Activated T-cell treated with anti-CD3 and anti-CD28 coated beads, Interleukin-2, amount 50 U/mL, for 72 hours (primary cell): ENCODE measurements at places on chromosomes 16 and 17. TPM values are rescaled to one million over a fixed set of nuclear protein-coding genes. Genes with fewer than 3 reads are reported as not detected.

DNA sequence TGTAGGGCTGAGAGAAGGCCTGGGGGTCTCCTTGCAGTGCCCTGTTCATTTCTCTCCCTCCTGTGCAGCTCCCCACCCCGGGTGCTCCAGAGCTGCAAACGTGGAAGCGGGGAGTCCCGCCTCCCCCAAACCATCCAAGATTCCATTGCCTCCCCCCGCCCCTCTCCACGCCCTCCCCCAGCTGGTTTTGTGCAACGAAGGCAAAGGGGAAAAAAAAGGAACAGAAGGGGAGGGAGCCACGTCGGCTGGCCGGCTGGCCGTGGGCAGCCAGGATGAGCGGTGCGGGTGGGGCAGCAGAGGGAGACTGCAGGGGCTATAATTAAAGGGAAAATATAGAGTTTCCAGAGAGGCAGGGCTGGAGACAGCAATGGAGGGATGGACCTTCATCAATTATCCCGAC is 1.7 kb upstream of the COL1A1 start:
- H3K27ac ChIP-seq: no peak overlapping the region
- H3K4me1 ChIP-seq: peaks cover 18% of the 10 kb centered on the region
- H3K36me3 ChIP-seq: no peaks in the 10 kb centered on the region
- DNase-seq: no peak
- no peak overlapping the region for H3K4me3 ChIP-seq

- no peaks in the 10 kb centered on the region for H3K27me3 ChIP-seq
- no peaks in the 10 kb centered on the region for H3K36me3 ChIP-seq
- no peak overlapping the region for H3K27ac ChIP-seq
- H3K4me3 ChIP-seq: no peak overlapping the region
- DNase-seq: no peak
- H3K4me1 ChIP-seq: no peaks in the 10 kb centered on the region
Measured at GRCh38 chr16:62022688-62023087, 13.6 kb downstream of the CDH8 start.

GRCh38 chr17:17628388-17629008 is 37.0 kb upstream of the PEMT start:
- no peaks in the 10 kb centered on the region for H3K36me3 ChIP-seq
- no peaks in the 10 kb centered on the region for H3K27me3 ChIP-seq
- H3K4me3 ChIP-seq: peak overlapping the region; percentile 85
- H3K4me1 ChIP-seq: peaks cover 15% of the 10 kb centered on the region

DNA sequence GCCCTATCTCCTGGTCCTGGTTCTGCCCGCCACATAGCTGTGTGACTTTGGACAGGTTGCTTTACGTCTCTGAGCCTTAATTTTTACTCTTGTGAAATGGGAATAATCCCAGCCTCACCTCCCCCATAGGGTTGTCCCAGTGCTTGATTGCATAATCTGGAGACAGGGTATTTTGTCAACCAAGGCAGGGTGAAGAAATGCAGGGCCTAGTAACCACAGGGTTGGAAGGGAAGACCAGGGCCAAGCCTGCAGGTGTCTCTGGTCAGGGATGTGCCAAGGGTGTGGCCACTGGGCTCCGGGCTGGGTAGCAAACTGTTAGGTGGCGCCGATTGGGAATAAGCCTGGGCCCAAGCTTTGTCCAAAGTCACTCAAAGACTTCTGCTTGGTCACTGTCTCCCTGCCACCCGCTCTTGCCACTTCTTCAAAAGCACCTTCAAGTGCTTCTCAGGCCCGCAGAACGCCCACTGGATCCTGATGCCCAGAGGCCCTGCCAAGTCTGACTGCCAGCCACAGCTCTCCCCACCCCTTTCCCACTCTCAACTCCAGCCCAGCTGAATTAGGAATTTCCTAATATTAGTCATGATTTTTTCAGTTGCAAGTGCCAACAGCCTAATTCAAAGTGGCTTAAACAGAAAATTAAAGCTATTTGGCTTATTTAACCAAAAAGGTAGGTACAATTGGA is 20.6 kb upstream of the COL1A1 start:
- H3K4me3 ChIP-seq: no peak overlapping the region
- DNase-seq: no peak
- peaks cover 6% of the 10 kb centered on the region for H3K36me3 ChIP-seq
- H3K4me1 ChIP-seq: peaks cover 6% of the 10 kb centered on the region
- peaks cover 8% of the 10 kb centered on the region for H3K27me3 ChIP-seq

GRCh38 chr17:47288531-47289116 is 35.0 kb downstream of the ITGB3 start:
- no peak overlapping the region for H3K4me3 ChIP-seq
- no peaks in the 10 kb centered on the region for H3K36me3 ChIP-seq
- DNase-seq: no peak

- no peaks in the 10 kb centered on the region for H3K27me3 ChIP-seq
- peaks cover 7% of the 10 kb centered on the region for H3K4me1 ChIP-seq
- no peak for DNase-seq
- peak overlapping the region; percentile 9 for H3K4me3 ChIP-seq
Measured at GRCh38 chr17:17510456-17511292, 14.5 kb upstream of the RASD1 start.

- no peak for DNase-seq
- H3K27ac ChIP-seq: no peak overlapping the region
- H3K36me3 ChIP-seq: no peaks in the 10 kb centered on the region
- no peak overlapping the region for H3K4me3 ChIP-seq
- peaks cover 4% of the 10 kb centered on the region for H3K4me1 ChIP-seq
- no peaks in the 10 kb centered on the region for H3K27me3 ChIP-seq
Measured at GRCh38 chr16:495127-495748, 32.3 kb upstream of the CAPN15 start.

Gene TEKT3
- not detected for total RNA-seq

Gene VPS9D1
- 6.5 TPM for total RNA-seq

Gene PHF23
- 28.9 TPM for total RNA-seq

Gene TPSD1
- not detected for total RNA-seq

Gene HID1
- 7.3 TPM for total RNA-seq
